ENCODE measurements at places on chromosomes 12 and 14.

GRCh38 chr12:4806439-4807115, 86.4 kb downstream of the GALNT8 start:
- DNase-seq: no peak

- DNase-seq: no peak
Observed at GRCh38 chr12:43108656-43109055, 443.3 kb downstream of the ADAMTS20 start.

- no peak for DNase-seq
Observed at GRCh38 chr12:108468196-108468968, 46.7 kb upstream of the FICD start.

DNA sequence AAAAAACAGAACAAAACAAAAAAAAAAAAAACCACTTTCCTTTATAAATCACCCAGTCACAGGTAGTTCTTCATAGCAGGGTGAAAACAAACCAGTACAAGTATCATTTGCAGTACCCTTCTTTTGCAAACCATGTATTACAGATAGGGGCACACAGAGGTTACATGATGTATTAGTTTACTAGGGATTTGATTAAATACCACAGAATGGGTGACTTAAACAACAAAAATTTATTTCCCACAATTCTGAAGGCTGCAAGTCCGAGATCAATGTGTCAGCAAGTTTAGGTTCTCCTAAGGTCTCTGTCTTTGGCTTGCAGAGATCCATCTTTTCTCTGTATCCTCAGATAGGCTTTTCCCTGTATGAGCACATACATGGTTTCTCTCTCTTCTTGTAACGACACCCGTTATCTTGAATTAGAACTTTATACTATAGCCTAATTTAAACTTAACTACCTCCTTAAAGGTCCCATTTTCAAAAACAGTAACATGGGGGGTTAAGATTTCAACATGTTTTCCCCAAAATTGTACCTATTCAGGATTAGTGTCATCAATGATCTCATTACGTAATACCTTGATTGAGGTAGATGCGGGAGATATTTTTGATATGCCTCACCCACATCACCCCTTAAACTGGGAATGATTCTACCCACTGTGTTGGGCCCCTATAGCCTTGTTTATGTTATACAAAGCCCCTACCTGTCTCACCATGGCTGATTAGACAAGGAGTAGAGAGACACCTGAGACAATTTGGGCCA, 3.5 kb upstream of the CEP128 start:
- DNase-seq: no peak

DNA sequence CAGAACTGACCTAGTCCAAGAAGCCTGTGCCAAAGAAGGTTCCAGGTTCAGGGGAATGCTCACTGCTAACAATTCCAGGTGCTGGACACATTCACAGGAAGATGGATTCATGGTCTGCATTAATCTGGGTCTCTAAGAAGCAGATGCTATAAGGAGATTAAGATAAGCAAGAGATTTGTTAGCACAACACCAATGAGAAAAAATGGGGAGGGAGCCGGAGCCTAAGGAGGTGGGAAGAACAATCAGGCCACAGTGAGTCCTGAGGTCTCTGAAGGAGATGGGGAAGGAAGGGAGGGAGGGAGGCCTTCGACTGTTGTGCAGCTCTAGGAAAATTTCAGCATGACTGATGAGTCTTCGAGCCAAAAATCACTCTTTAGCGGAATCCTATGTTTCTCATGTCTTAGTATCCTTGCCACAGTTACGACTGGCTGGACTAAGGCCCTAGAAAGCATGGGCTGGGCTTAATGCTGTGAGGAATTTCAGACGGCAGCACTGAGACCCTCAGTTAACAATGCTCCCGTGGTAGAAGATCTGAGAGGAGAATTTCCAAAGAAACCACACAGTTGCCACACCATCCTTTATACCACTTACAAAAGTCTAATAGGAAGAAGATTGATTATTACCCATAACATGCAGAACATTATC, 31.5 kb upstream of the PTGDR start:
- no peak for DNase-seq

- no peak for DNase-seq
Observed at GRCh38 chr12:122558745-122559641, 31.9 kb downstream of the KNTC1 start.

DNA sequence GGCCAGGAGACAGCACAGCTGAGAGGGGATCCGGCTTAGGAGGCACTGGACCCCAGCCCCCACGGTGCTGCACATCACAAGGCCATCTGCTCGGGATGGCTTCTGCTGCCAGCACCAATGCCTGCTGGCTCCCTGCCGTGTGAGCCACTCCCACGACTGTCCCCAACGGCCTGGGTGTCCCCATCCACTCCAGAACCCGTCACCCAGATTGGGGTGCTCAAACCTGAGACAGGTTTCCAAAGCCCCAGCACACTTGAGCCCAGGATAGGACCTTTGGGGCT, 102.4 kb downstream of the RFLNA start:
- DNase-seq: no peak

DNA sequence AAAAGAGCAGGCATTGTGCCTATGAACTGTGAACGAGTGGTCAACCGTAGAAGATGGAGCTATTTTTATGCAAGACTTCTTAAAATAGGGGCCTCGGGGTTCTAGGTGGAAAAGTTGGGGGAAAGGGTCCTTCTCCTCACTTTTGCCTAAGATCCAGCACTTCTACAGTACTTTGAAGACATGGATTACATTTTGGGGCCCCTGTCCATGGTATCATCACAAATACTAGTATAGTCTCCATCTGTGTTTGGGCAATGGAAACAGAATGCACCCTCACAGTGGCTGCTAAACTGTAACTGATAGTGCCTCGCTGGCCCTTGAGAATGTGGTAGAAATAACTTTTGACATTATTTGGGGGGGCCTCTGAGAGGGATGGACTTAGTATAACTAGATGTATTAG, 5.5 kb upstream of the CCDC184 start:
- DNase-seq: no peak

GRCh38 chr14:39217214-39217879, 16.4 kb upstream of the MIA2 start:
- DNase-seq: no peak

DNA sequence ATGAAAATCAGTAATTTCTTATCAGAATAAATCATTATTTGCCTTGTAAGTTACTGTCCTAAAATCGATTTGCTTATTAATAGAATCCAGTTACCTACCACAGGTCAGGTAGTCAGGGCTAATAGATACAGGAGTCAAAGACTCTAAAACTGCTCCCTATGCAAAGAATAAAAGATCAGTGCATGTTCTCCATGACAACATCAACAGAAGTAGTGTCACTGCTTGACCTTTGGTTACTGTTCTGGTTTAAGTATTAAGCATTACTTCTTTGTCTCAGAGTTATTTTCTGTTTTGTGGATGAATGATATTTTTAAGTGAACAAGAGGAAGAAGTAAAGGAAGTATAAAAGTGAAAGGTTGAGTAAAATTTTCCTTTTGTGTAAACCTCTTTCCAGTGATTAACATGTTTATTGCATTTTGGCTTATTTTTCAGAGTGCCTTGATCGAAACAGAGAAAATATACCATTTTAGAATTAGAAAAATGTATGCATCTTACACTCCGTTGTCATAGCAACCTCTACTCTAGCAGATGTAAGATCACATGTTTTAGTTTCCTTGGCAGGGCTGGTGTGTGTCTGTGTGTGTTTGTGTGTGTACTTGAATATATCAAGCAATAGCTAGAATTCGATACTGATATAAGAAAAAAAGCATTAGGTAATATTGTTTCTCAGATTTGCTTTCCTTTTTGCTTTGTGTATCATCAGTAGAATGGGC, 44.7 kb downstream of the ABCD2 start:
- DNase-seq: no peak

DNA sequence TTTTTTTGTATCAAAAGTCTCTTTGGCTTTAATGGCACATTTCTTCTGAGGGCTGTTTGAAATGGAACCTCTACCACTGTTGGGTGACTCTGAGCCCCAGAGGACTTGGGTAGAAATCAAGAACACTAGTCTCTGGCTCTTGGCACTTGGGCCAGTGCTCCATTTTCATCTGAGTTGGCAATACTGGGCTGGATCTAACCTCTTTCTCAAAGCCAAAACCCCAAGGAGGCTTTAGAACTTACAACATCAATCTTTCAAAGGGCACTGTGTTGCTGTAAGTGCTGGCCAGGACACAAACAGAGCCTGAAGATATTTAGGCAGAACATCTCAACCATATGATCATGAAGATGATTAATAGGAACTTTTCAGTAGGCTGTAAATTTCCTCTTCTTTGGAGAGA, 34.0 kb upstream of the PLEKHG7 start:
- DNase-seq: no peak

GRCh38 chr12:102374190-102374589, 106.2 kb downstream of the IGF1 start:
- no peak for DNase-seq

DNA sequence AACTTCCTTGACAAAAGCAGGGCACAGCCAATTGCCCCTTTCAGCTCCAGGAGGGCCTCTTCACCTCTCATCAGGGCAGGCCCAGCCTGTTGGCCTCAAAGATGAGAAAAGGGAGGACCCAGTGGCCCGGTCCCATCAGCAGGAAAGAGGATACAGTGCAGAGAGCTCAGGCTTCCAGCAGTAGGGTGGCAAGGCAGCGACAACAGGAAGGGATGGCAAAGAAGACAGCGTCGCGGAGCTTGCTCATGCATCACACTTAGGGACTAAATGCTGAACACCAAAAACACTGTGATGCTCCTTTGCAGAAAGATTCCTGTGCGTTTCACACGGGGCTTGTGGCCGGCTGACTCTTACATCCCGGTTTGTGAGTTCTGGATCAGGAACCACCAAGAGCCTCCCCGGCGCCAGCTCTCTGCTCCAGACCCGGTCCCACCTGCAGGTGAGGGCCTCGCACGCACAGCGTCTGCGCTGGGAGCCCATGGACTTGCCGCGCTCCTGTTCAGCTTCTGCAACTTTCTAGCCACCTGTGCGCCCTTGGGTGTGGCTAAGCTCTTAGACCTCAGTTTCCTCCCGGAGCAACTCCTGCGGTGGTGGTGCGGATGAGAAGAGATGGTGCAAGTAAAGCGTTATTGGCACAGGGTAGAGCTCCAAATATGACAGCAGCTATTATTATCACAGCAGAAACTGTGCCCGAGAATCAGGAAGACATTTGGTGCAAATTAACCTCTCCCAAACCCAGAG, 15.3 kb upstream of the BCL7A start:
- DNase-seq: no peak

- DNase-seq: no peak
Observed at GRCh38 chr12:48151103-48151771, 6.1 kb downstream of the ASB8 start.

DNA sequence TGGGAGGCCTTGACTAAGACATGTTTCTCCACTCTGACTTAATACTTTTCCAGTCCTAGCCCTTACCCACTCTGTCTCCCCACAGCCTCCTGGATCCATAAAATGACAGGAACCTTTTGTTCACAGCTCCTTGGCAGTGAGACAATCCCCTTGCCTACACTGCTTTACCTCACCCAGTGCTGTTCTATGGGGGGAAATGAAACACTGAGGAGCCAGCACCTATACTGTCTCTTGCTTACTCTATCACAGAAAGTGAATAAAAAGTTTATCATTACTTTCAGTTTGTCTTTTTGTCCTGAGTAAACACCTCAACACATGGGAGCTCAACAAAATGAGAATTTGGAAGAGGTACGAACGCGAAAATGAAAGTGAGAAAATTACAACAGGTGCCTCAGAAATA, 127.2 kb upstream of the DAAM1 start:
- DNase-seq: no peak

DNA sequence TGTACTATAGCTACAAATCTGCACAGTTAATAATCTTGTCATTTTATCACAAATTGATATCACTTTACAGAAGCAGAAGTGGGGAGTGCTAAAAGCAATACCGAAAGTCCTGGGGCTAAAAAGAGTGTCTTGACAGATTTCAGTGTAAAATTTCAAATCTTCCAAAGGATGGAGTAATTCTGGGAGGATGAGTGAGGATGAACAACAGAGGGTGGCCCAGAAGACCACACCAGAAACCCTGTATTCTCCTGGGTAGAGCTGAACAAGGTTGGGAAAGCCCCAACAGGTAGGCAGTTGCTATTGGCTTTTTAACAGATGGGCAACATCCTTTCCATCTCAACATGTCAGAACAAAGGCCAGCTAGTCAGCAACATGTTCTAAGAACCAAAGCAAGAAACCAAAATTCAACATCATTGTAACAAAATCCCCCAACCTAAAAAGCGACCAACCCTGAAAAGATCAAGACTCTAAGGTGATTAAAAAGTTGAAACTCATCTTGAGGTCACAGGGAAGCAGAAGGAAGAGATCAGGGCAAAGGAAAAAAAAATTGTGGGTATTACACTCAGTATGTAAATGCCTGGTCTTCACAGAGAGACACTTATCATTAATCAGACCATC, 38.8 kb downstream of the CBX5 start:
- DNase-seq: no peak

DNA sequence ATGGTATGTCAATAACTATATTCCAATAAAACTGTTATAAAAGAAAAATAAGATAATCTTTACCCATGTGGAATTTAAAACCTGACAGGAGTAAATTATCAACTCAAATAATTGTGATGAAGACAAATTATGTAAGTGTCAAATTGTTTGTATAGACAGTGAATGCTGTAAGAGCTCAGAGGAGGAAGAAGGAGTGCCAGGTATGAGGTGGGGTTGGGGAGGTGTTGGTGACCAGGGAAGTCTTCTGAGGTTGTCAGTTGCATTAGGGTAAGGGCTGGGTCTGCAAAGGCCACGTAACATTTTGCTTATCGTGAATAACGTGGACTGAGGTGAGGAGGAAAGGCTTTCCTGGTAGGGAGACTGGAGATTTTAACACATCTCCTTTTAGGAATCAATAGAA, 2.5 kb upstream of the MAX start:
- no peak for DNase-seq

- no peak for DNase-seq
Observed at GRCh38 chr12:128940090-128940888, 87.0 kb downstream of the GLT1D1 start.

GRCh38 chr12:124295431-124296058, 652 bp downstream of the RFLNA start:
- DNase-seq: no peak

GRCh38 chr12:120231316-120232011, 30.6 kb upstream of the RPLP0 start:
- peak; percentile 83 for DNase-seq

DNA sequence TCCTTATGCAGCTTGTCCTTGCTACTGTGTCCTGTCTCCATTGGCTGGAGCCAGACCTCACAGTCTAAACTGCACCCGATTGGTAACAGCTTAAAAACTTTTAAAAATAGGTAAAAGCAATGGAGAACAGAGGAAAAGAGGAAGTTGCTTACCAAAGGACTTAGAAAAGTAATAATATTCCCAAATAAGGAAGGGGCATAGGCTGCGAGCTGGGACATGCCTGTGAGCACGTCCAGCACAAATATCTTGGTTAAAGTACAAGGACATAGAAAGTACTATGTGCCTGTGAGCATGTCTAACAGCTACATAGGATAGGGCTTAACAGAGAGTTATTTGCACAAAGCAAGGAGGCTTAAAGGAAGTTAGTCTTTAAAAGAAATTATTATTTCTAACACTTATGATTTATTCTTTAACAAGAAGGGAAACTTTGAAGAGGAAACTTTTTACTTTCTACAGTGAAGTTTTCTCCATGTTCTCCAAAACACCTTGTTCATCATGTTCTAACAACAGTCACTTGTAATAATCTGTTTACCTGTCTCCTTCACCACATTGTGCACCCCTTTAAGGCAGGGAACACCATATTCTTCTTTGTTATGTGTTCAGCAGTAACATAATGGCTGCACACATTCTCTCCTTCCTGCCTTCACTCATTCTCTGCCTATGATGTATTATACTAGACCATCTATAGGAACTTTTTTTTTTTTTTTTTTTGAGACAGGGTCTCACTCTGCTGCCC, 9.8 kb upstream of the UBE2N start:
- no peak for DNase-seq

Data from GF-D8 (cell line).